ENCODE measurements at places on chromosomes 11 and 22. TPM values are rescaled to one million over a fixed set of nuclear protein-coding genes. Genes with fewer than 3 reads are reported as not detected.

The OSM gene
- not detected for polyA plus RNA-seq

The RHOD gene
- polyA plus RNA-seq, result 243 TPM

The APOBEC3B gene
- polyA plus RNA-seq, result 3.4 TPM

The MS4A6A gene
- polyA plus RNA-seq, result not detected

The C1QTNF4 gene
- polyA plus RNA-seq, result 0.27 TPM

The HMOX1 gene
- 1.7 TPM for polyA plus RNA-seq
